ENCODE measurements at places on chromosomes 12 and 14. TPM values are rescaled to one million over a fixed set of nuclear protein-coding genes. Genes with fewer than 3 reads are reported as not detected.

DNA sequence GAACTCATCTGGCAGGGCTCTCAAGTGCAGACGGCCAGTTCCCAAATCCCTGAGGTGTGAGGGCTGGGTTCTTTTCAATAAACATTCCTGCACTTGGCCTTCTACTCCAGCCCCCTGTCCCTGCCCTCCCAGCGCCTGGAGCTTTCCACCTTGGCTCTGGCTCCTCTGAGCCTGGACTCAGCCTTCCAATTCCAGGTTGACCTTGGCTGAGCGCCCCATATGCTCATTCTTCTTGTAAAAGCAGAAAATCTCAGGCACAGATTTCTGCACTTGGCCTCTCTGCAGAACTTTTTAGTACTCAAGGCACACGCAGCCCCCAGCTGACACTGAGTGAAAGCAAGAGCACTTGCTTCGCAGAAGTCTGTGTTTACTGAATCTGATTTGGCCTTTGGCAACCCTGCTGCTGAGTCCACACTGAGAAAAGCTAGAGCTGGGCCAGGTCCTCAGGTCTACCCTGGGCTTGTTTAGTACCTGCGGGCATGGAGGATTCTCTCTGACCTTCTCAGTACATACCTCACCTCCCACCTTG is 222.7 kb downstream of the MSRB3 start:
- DNase-seq, result no peak

DNA sequence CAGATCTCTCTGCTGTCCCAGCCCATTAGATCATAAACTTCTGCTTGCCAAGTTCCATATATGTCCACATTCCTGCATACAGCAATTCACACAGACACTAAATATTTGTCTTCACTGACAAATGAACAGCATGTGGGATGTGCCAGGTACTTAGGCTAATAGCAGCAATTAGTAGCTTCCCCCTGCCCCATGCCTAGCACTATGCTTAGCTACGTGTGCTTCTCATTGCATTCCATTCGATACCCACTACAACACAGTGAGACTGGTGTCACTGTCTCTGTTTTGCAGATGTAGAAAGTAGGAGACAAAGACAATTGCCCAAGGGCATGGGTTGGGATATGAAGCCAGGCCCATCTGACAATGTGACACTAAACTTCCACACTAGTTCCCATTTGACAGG is 308.4 kb downstream of the BCL11B start:
- no peak for DNase-seq

DNA sequence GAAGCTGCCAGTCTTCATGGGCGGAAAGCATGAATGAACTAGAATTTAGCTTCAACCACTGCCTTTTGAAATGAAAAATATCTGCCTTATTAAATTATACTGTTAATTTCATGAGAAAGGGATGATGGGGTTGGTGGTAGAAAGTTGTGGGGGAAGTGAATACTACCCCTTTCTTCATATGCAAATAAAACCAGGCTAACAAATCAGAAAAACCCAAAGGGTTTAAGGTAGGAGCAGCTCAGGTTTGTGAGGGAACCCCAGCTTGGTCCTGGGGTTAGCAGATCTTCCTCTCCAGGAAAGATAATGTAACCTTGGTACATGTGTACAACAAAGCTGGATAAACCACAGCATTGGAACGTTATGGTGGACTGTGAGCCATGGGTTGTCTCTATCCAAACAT is 84.0 kb downstream of the PPP2R5C start:
- no peak for DNase-seq

DNA sequence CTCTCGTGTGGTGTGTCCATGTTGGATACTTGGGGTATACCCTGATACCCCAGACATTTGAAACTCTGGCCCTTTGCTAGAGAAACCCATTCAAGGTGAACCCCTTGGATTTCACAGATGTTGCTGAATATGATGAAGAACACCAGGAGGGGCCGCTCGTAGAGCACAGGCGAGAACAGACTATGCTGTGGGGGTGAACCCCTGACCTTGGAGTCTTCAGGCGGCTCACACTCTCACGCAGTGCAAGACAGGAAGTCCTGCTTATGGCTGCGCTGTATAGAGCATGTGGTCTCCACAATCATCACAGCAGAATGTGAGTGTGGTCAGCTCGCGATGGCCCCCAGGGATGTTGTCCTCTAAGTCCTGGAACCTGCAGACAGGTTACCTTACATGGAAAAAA is 60.4 kb downstream of the SLC15A4 start:
- DNase-seq, result no peak

DNA sequence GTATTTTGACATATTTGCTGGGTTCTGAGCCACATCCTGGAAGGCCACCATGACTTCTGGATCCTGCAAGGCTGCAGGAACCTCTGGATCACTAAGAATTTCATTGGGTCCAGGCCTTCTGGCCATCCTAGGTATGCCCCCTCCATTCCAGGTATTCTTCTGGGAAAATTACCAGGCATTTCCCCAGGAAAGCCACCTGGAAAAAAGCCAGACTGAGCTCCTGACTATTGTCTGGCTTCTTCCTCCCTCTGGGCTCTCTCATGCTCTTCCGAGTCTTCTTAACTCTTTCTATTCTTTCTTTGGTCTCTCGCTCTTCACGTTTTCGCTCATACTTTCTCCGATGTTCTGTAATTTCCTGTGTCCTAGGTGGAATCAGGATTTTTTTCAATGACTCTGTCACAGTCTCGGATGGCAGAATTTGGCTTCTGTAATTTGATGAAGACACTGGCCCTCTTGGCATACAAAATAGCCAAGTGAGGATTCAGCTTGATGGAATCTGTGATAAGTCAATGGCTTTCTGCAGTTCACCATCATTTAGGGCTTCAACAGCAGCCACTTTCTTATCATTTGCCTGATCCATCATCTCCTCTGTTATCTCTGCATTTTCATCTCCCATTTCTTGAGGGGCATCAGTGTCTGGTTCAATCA is 42.6 kb downstream of the ATP23 start:
- no peak for DNase-seq

DNA sequence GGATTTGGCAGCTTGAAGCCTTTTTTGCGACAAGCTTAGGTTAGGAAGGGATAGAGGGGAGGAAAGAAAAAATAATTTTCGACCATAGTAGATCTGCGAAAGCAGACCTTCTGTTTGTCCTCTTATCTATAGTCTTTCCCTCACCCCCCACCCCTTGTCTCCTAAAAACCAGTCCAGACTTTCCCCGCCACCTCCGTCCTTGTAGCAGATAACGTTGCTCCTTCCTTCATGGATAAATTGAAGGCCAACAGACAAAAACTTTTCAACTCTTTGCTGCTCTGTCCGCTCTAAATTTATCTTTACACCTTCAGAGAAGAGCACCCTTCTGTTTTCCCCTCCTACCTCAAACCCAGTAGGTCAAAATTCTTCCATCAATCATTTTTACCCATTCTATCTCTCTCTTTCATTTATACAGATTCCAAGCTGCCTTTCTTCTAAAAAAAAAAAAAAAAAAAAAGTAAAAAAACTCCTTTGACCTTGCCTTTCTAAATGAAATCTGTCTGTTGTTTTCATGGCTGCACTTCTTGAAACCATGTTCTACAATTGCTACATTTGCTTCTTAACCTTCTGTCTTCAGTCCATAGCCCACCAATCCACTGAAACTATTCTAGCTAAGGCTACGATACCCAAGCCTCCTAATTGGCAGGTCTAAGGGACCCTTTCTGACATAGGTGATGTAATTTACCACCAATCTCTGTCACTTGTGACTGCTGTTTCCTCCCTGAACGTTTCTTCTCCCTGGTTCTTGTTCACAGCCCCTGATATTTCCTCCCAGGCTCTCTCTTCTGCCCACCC is 11.1 kb upstream of the NEMF start:
- DNase-seq, result no peak

- DNase-seq, result no peak
Measured at GRCh38 chr12:71780237-71780822, 25.7 kb downstream of the RAB21 start.

DNA sequence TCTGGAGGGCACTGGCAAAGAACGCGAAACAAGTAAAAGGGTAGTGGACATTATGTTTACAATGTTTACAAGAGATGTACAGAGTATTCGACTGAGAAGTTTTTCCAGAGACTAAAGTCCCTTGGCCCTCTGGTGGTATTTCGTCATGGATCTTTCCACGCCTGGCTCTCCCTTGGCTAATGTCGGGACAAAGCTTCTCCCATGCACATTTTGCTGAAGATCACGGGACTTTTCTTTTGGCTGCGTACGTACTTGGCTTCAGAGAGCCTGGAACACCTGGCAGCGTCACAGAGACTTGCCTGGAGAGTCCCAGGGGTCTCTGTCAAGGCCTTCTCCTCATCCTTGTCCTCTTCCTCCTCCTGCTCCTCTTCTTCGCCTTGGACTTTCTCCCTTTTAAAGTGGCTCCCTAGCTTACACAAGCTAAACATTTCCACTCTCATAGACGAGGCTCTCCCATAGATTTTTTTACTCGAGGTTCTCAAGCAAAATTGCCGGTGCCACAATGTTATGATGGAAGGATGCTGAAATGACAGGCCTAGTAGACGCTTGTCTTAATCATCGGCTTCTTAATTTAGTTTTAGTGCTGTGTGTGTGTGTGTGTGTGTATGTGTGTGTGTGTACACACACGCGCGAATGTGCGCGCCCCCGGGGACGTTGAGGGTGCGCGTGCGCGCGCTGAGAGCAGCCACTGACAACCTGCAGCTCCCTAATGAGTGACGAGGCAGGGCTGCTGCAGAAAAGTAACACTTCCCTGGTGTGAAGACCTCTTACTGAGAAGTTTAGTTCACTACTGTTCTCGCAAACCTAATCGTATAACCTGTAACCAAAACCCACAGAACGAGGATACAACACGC is 4.9 kb upstream of the FOXG1 start:
- no peak for DNase-seq

- DNase-seq, result no peak
Measured at GRCh38 chr14:92308716-92309115, 14.2 kb upstream of the SLC24A4 start.

DNA sequence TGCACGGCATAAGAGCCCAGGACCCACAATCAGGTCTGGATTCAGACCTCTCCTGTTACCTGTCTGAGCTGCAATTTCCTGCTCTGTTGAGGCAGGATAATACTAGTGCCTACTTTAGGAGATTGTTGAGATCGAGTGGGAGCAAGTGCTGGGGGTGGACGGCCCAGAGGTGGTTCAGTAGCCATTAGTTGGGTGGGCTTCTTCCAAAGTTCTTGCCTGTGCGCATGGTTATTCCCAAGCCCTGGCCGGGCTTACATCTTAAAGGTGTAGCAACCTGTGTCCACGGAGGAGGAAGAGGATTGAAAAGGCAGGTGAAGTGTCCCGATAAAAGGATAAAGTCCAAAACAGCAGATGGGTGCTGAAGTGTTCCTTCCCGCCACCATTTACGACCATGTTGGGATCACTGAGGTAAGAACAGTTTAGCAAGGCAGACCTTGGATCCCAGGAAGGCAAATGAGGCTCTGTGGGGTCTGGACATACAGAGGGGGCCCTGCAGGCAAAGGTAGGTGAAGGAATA is 33.8 kb downstream of the ACACB start:
- DNase-seq, result no peak

DNA sequence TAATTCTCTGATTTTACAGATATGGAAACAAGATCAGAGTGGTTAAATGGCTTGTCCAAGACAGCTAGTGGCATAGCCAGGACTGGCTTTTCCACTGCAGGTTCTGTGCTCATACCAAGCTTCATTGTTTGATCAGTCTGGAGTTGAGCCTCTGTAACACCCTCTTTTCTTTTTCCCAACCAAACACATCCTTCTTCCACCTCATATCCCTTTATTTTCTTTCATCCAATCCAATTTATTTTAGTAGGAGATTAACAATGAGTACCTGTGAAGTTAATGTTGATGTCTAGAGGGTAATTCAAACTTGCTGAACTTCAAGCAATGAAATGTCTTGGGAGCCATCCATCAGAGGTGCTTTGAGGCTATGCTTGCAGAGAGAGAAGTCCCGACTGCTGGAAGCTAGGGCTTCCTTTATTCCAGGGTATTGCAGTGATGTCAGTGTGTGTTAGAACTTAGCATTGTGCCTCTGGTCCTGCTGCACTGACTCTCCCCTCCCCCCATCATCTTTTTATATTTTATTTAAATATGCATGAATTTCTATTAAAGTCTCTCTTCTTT is 452.1 kb upstream of the PDE3A start:
- no peak for DNase-seq

DNA sequence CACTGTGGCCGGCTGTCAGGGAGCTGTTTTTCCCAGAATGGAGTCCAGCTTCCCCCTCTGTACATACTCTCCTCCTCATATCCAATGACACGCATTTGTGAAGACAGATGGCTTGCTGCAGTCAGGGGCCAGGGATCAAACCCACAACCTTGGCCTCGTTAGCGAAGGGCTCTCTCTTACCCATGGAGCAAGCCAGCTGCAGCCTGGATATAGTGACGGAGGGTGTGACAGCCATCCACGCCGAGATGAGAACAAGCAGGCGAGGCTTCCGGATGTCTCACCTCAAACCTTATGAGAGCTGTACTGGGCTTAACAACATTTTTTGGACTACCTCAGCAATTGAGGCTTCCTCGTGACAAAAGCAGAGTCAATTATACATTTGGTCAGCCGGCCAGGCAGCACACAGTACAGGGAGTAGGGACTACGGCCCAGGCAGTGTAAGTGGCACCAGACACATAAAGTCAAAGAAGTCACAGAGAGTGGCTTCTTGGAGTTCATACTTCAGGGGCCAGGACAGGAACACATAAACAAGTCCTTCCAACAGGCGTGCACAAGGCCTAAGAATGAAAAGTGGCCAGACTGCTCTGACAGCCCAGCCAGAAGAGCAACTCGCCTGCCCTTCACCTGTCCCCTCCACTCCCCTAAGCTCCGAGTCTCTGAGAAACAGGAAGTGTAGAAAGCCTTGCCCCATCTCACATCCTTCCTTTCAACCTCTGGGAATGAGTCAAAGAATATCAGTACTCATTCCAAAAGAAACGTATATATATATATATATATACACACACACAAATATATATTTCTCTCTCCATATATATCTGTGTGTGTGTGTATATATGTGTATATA is 115.1 kb downstream of the TTC7B start:
- no peak for DNase-seq

GRCh38 chr12:79155683-79156082 is 291.1 kb downstream of the SYT1 start:
- no peak for DNase-seq

GRCh38 chr12:29625359-29625953 is 128.0 kb upstream of the OVCH1 start:
- no peak for DNase-seq

GRCh38 chr14:60114881-60115280 is 23.2 kb downstream of the PCNX4 start:
- DNase-seq, result no peak

GRCh38 chr12:57693317-57693658 is 644 bp upstream of the OS9 start:
- DNase-seq, result no peak

SDS gene
- total RNA-seq, result 0.15 TPM

SIX1 gene
- 7.4 TPM for total RNA-seq

LBHD2 gene
- total RNA-seq, result not detected

TOX4 gene
- 50.1 TPM for total RNA-seq

FERMT2 gene
- total RNA-seq, result 33.3 TPM

SIX6 gene
- total RNA-seq, result not detected

TMEM52B gene
- not detected for total RNA-seq

SERPINA9 gene
- total RNA-seq, result not detected

TBX5 gene
- not detected for total RNA-seq

CBLN3 gene
- 1.0 TPM for total RNA-seq

CNTN1 gene
- total RNA-seq, result not detected
